ENCODE measurements at places on chromosomes 5 and 9. TPM values are rescaled to one million over a fixed set of nuclear protein-coding genes. Genes with fewer than 3 reads are reported as not detected.

The FXN gene
- 8.9 TPM for total RNA-seq

The CDC14B gene
- 17.0 TPM for total RNA-seq

The SPATA31E1 gene
- under 0.01 TPM for total RNA-seq

The PCDHAC1 gene
- total RNA-seq = not detected

The AGTPBP1 gene
- 4.3 TPM for total RNA-seq
